ENCODE measurements at places on chromosomes 2 and 18.

- DNase-seq = no peak
Observed at GRCh38 chr2:30770816-30771576, 36.2 kb downstream of the CAPN13 start.

GRCh38 chr2:127573298-127573697 is 37.8 kb downstream of the MYO7B start:
- no peak for DNase-seq

DNA sequence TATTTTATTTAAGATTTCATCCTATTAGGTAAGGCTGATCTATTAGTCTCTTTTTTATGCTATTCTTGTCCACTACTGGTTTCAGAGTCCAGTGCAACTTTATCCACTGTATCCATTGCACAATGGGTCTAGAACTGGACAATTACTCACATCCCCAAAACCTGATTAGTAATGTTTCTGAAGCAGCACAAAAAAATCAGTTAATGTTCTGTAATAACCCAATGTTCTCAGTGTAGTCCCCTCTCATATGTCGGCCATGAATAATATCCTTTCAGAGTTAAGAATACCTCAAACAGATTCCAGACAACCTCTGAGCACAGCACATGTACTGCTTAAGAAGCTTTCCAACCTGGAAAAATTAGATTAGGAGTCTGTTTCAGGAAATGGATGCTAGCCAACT is 29.7 kb downstream of the MGAT4A start:
- no peak for DNase-seq

DNA sequence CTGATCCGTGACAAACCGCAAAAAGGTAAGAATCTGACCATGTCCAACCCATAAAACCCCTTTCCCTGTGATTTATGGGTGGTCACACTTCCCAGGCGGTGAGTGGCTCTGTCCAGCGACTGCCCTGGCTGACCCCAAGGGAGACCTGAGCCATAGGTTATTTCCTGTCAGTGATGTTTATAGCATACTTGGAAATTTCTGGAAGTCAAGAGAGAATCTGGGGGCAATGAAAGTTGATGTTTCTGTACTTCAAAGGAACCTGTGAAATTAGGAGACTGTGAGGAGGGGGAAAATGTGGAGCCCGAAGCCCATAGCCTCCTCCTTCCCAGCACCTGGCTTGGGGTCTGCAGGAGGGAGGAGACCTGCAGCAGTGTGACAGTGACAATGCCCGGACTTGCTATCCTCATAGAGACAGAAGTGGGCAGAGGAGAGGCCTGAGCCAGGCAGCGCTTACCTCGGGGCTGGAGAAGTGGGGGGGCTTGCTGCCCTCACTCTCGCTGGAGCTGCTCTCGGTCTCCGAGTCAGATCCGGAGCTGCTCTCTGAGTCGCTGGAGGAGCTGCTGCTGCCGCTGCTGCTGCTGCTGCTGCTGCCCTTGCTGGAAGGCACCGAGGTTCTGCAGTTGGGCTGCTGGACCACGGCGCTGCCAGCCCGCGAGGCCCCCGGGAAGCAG is 111.3 kb upstream of the REV1 start:
- no peak for DNase-seq

DNA sequence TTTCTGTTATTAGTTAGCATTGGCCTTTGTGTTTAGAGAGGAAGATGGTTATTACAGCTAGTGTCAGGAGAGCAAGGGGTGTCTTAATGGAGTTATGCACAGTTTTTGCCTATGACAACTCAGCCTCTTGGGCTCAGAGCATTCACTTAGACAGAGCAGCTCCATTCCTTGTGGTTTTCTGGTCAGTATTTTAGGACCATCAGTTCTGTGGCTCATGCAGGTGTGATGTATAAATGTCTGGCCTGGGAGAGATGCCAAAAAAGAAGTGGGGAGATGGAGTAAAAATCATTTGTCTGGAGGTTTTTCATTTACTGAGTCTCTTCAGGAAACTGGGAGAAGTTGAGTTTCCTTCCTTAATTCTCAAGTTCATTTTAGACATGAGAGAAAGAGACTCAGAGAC is 79.7 kb downstream of the PRKCE start:
- DNase-seq = no peak

- no peak for DNase-seq
Observed at GRCh38 chr2:75033516-75033915, 75.1 kb downstream of the POLE4 start.

DNA sequence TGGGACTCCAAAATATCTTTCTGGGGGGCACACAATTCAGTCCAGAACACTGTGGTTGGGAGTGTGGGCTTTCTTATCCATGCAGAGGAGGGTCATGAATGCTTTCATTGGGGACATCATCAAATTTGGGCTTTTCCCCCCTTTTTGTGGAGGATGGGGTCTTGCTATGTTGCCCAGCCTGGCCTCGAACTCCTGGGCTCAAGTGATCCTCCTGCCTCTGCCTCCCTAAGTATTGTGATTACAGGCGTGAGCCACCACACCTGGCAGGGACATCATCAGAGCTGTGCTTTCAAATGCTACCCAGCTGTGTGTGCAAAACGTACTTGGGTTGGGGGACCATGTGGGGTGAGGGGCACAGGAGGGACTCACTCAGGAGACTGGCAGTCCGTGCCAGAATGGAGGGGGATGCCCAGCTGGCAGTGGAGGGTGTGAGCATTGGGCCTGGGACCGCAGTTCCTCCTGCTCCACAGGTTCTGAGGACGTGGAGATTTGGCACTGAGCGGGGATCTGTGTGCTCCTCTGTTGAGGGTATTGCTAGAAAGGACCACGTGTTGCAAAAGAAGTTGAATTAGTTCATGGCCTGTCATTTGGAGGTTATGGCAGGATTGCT is 24.4 kb downstream of the EMILIN2 start:
- no peak for DNase-seq

GRCh38 chr2:148042219-148042618 is 21.3 kb downstream of the MBD5 start:
- no peak for DNase-seq

DNA sequence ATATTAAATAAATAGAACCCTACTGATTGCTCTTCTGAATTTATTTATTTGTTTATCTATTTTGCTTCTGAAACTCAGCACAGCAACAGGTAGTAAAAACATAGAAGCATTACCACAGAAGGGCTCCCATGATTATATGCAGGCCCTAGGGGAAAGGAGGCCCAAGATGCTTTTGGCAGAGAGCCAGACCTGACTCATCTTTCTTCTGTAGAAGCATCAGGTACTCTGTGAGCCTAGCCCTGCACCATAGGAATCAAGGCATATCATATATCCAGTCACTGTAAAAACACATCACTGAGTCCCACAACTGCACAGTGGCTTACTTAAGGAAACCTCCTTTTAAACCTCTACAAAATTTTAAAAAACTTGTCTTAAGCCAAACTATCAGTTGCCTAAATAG is 1.8 kb downstream of the SCN9A start:
- DNase-seq = no peak

DNA sequence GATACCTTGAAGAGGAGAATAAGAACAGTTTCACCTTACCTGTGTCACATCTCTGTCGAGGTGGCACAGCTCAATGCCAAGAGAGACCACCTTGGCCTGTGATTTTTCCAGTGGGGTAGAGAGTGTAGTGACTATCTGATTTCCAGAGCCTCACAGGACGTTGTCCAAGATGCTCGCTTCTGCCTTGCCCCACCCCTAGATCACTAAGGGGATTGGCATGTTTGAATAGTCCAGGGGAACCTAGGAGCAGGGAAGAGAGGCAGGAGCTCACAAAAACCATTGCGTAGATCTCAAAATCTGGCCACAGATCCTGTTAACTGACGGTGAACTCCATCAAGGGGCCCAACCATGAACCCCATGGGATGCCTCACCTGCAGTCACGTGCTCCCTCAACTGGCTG is 24.2 kb downstream of the TMEM178A start:
- DNase-seq = no peak

GRCh38 chr2:26568076-26568890 is 72.9 kb downstream of the CIB4 start:
- DNase-seq = no peak

- DNase-seq = no peak
Observed at GRCh38 chr2:31997653-31998052, 13.2 kb downstream of the MEMO1 start.

- DNase-seq = no peak
Observed at GRCh38 chr18:66346833-66347588, 256.9 kb downstream of the CDH19 start.

DNA sequence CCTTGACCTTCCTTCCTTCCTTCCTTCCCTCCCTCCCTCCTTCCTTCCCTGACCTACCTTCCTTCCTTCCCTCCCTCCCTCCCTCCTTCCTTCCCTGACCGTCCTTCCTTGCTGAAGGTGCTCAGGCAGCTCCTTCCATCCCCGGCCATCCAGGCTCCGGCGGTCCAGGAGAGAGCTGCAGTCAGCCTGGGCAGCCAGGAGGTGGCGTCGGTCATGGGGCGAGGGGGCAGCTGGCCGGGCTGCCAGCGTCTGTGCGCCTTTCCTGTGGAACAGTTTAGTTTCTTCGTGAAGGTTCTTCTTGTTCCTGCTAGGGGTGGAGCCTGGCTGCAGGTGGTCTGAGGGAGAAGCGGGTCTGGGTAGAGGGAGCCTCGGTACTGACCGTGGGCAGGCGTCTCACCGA is 15.7 kb downstream of the GPR35 start:
- peak; percentile 26 for DNase-seq

DNA sequence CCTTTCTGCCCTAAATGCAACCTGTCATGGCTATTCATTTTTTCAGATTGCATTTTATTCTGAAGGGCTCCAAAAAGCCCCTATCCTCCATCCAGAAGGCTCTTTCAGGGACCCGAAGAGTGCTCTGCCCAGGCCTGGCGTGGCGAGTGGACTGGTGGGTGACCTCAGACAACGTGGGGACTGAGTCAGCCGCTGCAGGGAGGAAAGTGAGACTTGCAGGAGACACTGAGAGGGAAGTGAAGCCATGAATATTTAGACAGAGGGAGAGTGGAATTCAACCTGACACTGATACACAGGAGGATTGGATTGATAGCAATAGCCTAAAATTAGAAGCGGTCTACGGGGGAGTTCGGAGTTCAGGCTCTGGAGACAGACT is 63.6 kb upstream of the SIX2 start:
- DNase-seq = no peak

DNA sequence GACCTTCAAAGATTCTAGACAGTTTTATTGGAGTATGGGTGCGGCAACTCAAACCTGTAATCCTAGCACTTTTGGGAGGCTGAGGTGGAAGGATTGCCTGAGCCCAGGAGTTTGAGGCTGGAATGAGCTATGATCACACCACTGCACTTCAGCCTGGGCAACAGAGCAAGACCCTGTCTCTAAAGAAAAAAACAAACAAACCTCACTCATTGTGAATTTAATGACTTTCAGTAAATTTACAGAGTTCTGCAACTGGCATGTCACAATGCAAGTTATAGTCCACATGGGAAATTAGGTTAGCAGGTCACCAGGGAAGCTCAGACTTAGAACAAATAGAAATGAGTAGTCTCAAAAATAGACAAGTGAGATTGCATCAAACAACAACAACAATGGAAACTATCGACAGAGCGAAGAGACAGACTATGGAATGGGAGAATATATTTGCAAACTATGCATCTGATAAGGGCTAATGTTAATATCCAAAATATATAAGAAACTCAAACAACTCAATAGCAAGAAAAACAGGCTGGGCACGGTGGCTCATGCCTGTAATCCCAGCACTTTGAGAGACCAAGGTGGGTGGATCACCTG is 6.7 kb upstream of the NRBP1 start:
- no peak for DNase-seq

DNA sequence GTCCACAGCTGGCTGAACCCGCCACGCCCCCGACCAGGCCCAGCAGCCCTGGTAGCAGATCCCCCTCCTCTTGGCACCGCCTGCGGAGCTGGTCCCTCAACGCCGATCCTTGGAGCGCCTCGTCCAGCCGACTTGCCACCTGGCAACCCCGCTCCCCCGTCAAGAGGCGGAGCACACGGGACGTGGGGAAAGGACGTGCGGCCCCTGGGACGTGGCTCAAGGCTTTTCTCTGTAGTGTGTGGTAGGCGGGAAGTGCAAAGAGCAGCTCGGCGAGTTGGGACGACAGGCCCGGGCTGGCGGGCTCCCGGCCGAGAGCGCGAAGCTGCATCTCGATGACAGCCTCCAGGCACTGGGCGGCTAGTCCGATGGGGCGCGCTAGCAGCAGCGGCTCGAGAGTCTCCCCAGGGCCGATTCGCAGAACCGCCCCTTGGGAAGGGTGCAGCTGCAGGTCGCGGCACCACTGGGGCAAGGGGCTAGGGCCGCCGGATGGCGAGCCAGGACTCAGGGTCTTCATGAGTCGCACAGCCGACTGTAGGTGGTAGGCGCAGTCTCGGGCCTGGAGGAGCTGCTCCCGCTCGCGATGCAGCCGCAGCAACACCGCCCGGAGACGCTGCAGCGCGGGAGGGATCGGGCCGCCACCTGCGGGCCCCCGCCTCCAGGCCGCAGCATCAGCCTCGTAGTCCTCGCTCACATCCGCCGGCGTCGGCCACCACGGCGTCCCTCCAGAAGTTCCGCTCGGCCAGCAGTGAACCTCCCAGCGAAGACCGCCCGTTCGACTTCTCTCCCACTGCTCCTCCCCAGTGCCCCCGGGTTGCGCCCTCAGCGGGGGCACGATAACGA is 617 bp downstream of the CCDC142 start:
- DNase-seq = peak; percentile 54

DNA sequence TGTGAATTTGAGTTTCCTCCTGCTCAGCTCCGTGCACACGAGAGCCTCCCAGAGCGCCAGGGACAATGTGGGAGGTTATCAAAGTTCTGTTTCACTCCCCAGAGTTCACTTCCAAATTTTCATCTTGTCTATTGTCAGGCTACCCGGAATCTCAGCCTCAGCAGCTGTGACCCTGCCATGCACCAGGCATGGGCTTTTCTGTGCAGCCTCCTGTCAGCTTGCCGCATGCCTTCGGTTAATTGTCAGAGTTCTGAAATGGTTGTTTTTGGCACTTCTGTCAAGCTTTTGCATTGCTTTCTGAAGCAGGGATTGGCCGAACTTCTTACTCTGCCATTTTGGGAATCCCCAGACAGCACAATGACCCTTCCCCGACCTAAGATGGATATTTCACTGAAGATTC is 60.4 kb downstream of the SH3YL1 start:
- no peak for DNase-seq

GRCh38 chr2:174678395-174678794 is 80.8 kb upstream of the WIPF1 start:
- no peak for DNase-seq

DNA sequence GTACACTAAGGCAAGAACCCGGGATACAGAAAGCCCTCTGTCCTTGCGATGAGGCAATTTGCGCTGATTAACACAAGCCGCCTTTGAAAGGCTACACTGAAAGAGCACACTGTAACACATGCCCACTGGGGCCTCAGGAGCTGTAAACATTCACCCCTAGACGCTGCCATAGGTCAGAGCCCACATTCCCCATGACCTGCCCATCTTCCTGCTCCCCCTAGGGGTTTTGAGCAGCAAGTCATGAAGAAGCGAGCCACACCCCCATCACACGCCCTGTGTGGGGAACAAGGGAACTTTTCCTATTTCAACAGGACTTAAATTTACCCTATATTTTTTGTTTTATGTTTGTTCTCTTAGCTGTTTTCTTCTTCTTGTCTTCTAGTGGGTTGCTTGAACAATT is 47.8 kb upstream of the SLC4A10 start:
- no peak for DNase-seq

- no peak for DNase-seq
Observed at GRCh38 chr18:45357686-45358470, 257.4 kb upstream of the SLC14A2 start.
